ENCODE measurements at places on chromosomes 11 and 22.
A peak's percentile ranks its signal among the peaks of the same experiment; 100 is the strongest.

DNA sequence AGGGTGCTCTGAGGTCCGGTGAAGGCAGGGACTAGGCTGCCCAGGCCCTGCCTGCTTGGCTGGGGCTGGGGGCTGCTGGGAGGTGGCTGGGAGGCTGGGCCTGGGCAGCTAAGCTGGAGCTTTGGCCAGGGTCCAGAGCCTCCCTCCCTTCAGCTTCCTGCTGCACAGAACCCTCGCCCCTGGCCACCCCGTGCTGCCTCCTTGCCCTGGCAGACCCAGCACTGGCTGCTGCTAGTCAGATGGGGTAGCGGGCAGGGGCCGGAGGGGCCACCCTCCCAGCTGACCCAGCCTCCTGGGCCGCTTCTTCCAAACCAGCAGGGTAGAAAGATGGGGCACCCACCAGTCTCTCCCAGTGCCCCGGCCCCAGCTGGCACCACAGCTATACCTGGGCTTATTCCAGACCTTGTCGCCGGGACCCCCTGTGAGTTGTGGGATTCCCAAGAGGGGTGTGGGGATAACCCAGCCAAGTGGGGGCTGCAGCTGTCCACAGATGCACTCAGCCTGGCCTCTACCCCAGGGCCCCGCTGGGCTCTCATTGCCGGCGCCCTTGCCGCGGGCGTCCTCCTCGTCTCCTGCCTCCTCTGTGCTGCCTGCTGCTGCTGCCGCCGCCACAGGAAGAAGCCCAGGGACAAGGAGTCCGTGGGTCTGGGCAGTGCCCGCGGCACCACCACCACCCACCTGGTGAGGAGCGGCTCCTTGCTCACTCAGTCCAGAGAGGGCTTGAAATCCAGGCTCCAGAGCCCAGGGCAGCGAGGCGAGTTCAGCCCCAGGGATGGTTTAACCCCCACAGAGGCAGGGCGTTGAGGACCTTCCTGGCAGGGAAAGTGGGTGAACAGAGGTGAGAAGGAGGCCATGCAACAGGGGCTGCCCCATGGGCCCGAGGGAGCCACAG is at the start of gene SYT8:
Gene SYT8, plus strand, starts transcription at position 212 of the 892 bp plus-strand sequence. Its CDS starts 116 bp downstream, at position 328.
- no peak for DNase-seq

- no peak for DNase-seq
Measured at GRCh38 chr22:29885610-29886009, 2.6 kb downstream of the MTMR3 start.

- DNase-seq = no peak
Measured at GRCh38 chr11:131811383-131811782, 441.0 kb downstream of the NTM start.

- no peak for DNase-seq
Measured at GRCh38 chr11:38680746-38681145, 2082.7 kb upstream of the RAG2 start.

DNA sequence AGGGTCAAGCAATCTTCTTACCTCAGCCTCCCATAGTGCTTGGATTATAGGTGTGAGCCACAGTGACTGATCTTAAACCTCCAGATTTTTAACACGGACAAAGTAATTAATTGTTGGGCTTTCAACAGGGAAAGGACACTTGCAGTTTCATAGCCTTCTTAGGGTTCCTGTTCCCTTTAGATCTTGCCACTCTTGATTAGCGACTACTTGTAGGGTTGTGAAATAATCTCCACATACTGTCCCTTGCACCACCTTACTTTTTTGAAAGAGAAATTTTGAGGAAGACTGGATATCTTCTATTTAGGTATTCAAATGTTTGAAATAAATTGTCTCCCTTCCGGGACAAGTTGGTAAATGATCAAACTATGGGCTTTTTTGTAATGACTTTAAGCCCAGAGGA is 7.6 kb downstream of the MS4A4E start:
- no peak for DNase-seq

DNA sequence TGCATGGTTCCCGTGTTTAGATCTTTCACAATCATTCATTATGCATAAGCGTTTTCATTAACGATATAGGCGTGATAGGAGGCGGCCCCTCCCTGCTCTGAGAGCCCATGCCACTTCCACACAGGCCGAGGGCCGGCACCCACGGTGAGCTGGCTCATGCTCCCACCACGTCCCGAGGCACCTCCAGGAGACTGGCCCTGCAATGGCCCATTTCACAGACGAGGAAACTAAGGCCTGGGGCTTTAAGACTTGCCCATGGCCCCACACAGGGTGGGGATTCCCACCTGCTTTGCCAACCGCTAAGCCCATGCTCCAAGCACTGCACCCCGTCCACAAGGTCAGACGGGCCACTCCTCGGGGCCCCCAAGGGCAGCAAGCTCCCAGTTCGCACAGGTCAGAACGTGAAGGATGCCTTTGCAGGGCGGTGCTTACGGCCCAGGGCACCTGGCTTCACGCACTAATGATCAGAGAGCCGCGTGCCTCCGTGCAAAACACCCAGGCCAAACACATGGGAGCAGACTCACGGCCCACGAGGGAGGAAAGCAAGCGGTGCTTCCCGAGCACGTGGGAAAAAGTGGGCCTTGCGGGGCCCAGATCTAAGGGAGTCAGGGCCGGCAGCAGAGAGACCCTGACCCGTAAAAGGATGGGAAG is 8.3 kb downstream of the OSBPL5 start:
- no peak for DNase-seq

GRCh38 chr11:125797641-125798040 is 9.7 kb downstream of the PATE3 start:
- DNase-seq = no peak

GRCh38 chr11:27348340-27348873 is 14.6 kb downstream of the CCDC34 start:
- no peak for DNase-seq

GRCh38 chr11:2564588-2565425 is 120.0 kb downstream of the KCNQ1 start:
- DNase-seq = no peak

GRCh38 chr11:17208257-17208999 is 642 bp upstream of the PIK3C2A start:
- no peak for DNase-seq

GRCh38 chr11:27658535-27659236 is 41.6 kb downstream of the BDNF start:
- no peak for DNase-seq

- DNase-seq = peak; percentile 93
Measured at GRCh38 chr11:119481021-119481666, 58.2 kb upstream of the THY1 start.

DNA sequence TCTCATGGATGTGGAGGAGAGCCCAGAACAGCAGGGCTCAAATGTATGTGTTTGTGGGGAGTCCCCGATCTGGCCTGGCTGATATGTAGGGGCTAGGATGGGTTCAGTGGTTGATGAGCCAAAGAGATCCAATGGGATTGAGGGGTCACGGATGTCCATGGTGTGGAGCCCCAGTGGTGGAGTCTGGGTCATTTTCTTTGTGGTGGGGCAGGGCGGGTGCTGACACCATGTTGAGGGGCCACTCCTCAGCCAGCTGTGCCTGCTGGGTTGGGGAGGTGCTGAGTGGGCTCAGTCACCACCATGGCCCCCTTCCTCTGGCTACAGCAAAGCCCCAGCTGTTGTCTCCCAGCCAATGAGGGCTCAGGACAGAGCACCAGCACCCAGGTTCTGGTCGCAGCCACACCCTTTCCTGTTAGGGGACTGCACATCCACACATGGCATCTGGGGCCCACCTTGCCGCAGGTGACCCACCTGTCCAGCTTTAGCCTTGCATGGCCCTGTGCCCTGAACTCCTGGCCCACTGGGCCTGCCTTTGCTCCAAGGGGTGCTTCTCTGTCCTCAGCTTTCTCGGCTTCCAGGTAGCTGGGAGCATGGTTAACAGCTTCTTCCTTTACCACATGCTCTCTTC is 3.2 kb upstream of the GNAZ start:
- no peak for DNase-seq

DNA sequence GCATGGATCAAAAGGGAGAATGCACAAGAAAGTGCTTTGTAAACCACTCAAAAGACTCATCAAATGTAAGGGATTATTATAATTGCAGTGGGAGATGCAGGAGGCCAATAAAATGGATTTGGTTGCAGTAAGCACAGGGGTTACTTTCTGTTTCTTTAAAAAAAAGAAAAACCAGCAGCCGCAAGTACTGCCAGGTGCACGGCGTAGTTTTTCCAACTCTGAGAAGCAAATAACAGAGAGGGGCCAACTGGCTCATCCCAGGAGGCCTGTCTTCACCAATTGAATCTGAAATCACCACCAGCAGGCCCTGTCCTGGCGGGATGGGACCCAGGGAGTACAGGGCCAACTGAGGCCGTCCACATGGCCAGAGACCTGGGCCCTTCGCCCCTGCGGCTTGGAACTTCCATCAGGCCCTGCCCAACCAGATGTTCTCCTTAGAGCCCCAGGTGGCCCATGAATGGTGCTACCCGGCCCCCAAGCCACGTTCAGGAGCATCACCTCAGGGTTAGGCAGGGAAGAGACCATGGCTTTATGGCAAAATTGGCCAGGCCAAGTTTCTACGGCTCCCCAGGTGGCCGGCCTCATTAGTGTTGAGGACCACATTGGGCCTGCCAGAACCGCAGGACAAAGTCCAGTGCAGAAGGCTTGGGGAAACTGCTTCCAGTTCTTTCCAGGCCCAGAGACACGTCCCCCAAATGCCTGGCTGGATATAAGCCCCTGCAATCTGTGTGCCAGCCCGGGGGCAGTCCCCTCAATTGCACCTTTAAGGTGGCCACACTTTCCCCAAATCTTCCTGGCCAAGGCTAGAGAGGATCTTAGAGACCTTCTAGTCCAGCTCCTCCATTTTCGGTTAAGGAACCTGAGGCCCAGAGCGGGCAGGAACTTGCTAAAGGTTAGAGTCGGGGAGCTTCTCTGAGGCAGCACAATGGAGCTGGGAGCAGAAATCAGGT is 61.7 kb downstream of the CHRDL2 start:
- no peak for DNase-seq

GRCh38 chr11:130301002-130301401 is 13.7 kb downstream of the ZBTB44 start:
- DNase-seq = no peak

DNA sequence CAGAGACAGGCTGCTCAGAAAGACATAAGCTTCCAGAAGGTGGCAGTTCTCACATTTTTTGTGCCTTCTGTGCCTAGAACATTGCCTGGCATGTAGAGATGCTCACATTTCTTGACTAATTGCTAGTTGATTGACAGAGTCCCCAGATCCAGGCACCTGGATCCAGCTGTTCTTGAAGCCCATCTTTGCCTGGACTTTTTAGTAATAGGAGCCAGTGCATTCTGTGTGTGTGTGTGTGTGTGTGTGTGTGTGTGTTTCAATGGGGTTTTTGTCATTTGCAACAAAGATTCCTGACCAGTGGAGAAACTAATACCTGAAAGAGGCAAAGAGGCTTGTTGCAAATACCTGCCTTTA is 15.1 kb downstream of the MRGPRF start:
- DNase-seq = no peak

GRCh38 chr11:37532271-37532670 is 934.2 kb upstream of the RAG2 start:
- no peak for DNase-seq

GRCh38 chr11:129721685-129722084 is 94.0 kb upstream of the TMEM45B start:
- DNase-seq = no peak

GRCh38 chr11:124941703-124942102 is 5.9 kb upstream of the HEPACAM start:
- DNase-seq = no peak

DNA sequence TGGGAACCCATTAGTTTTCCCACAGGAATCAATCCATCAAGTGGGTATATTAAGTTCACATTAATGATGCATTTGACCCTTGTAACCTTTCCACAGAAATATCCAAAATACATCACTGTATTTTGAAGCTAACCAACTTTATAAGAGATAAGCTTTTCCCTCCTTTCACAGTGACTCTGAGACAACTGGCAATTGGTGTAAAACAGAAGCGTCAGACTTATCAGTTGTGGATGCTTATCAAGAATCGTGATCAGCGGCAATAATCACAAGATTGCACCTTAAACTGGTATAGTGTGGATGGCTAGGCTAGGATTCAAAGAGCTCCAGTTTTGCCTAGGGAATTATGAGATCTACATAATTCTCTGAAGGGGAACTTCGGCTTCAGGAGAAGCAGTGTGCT is 73.1 kb downstream of the USP35 start:
- no peak for DNase-seq

- no peak for DNase-seq
Measured at GRCh38 chr22:46025973-46026898, 49.3 kb upstream of the WNT7B start.

DNA sequence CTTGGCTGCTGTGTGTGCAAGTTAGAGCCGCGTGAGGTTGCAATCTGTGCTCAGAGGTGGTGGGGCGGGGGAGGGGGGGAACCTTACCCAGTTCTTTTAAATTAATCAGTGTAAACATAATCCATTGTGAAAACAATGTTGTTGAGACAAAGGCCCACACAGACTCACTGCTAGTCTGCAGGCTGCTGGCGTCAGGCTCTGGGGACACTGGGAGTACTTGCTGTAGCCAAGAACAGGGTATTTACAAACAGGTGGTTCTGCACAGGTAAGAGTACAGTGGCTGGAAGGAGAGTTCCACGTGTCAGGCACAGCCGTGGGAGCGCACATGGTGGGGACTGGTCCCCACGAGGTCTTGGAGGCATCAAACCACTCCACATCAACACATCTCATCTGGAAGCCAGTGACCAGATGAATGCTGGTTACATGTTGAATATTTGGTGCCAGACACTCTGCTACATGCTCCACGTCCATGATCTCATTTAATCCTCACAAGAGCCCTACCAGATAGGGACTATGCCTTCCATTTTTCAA is 27.4 kb downstream of the SCUBE1 start:
- DNase-seq = no peak

DNA sequence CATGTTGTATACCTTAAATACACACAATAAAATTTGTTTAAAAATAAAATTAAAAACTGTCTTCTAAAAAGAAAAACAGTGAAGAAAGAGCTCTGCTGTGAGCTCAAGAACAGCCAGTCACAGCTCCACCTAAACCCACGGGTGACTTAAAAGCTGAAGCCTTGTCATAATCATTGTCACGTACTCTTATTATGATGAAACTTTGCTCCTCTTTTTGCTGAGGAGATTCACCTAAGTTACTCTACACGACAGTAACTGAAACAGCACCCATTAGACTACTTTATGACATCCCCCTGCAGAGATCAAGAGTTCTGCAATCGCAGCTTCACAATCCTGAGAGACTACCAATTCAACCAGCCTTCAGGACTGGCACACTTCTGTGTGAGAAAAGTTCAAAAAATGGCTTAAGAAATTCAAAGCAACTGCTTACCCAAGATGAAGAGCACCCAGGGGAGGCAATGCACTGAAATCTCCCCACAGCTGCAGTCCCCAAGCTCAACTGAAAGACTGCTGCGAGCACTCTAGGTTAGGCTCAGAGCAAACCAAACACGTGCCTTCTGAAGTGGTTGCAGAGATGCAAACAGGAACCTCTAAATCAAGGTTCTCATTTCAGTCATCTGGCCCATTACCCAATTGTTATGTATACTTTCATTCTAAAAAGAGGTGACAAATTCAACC is at the start of gene JAML:
Gene JAML, minus strand, starts transcription at position 501 of the 678 bp plus-strand sequence. CDS start 10,145 bp downstream, outside the sequence.
- DNase-seq = no peak

- no peak for DNase-seq
Measured at GRCh38 chr22:40627612-40628011, 8.9 kb downstream of the MRTFA start.
